A549 treated with Hydrocortisone at 1 μM for 4 hours (cell line): ENCODE measurements at places on chromosomes 5 and 9. TPM values are rescaled to one million over a fixed set of nuclear protein-coding genes. Genes with fewer than 3 reads are reported as not detected.

MARCOL gene
- not detected in 5 replicates for total RNA-seq

CDH9 gene
- total RNA-seq = not detected in 5 replicates

FCN2 gene
- not detected in 5 replicates for total RNA-seq

ENTPD8 gene
- total RNA-seq = 0.09 to 0.24 TPM (median 0.14 TPM) in 5 replicates

SLC6A7 gene
- total RNA-seq = 0.02 TPM in 1 of 5 replicates, not detected in the others

FYB1 gene
- total RNA-seq = 9.0 to 18.2 TPM (median 12.5 TPM) in 5 replicates

CCL28 gene
- total RNA-seq = 0.03 to 0.13 TPM (median 0.06 TPM) in 5 replicates

CNTNAP3B gene
- total RNA-seq = 14.9 to 15.8 TPM (median 15.1 TPM) in 5 replicates

SLC46A2 gene
- total RNA-seq = not detected in 5 replicates

PCDHA4 gene
- total RNA-seq = 1.1 to 1.9 TPM (median 1.9 TPM) in 5 replicates

IL33 gene
- total RNA-seq = 0.10 to 0.55 TPM (median 0.43 TPM) in 5 replicates

CDC42SE2 gene
- 28.9 to 46.2 TPM (median 33.5 TPM) in 5 replicates for total RNA-seq

MEF2C gene
- 0.02 to 0.03 TPM (median 0.03 TPM) in 3 of 5 replicates, not detected in the others for total RNA-seq

UBE2R2 gene
- total RNA-seq = 42.8 to 47.2 TPM (median 46.2 TPM) in 5 replicates

DMRT2 gene
- 0.17 TPM in 1 of 5 replicates, not detected in the others for total RNA-seq

CACNA1B gene
- 0.02 to 0.05 TPM (median 0.03 TPM) in 5 replicates for total RNA-seq

NIPAL4 gene
- 9.7 to 14.3 TPM (median 11.1 TPM) in 5 replicates for total RNA-seq

CCL19 gene
- total RNA-seq = not detected in 5 replicates

PCDHGC5 gene
- total RNA-seq = 0.02 TPM in 1 of 5 replicates, not detected in the others

SLC1A1 gene
- 0.85 to 1.3 TPM (median 1.2 TPM) in 5 replicates for total RNA-seq

GRXCR2 gene
- not detected in 5 replicates for total RNA-seq

PCDHA13 gene
- total RNA-seq = 0.06 to 0.10 TPM (median 0.08 TPM) in 3 of 5 replicates, not detected in the others

SLC36A2 gene
- not detected in 5 replicates for total RNA-seq

GGTA1 gene
- not detected in 5 replicates for total RNA-seq

PCDHGA8 gene
- 0.02 to 0.05 TPM (median 0.05 TPM) in 3 of 5 replicates, not detected in the others for total RNA-seq

CCDC192 gene
- total RNA-seq = not detected in 5 replicates

CPLANE1 gene
- 2.9 to 5.3 TPM (median 4.7 TPM) in 5 replicates for total RNA-seq

CATSPER3 gene
- total RNA-seq = 0.22 to 0.56 TPM (median 0.34 TPM) in 5 replicates

SPINK7 gene
- not detected in 5 replicates for total RNA-seq

RGS3 gene
- 16.4 to 19.5 TPM (median 17.1 TPM) in 5 replicates for total RNA-seq

FBN2 gene
- total RNA-seq = 12.6 to 23.1 TPM (median 18.3 TPM) in 5 replicates

COL23A1 gene
- not detected in 5 replicates for total RNA-seq

ECPAS gene
- 35.9 to 51.6 TPM (median 39.3 TPM) in 5 replicates for total RNA-seq

FBP2 gene
- total RNA-seq = 0.06 TPM in 1 of 5 replicates, not detected in the others

HSD17B4 gene
- total RNA-seq = 55.8 to 82.8 TPM (median 63.6 TPM) in 5 replicates

PNPLA7 gene
- 0.54 to 0.80 TPM (median 0.71 TPM) in 5 replicates for total RNA-seq

GLRA1 gene
- total RNA-seq = not detected in 5 replicates

PLPPR1 gene
- total RNA-seq = not detected in 5 replicates

NR2F1-AS1 gene
- 3.1 to 4.7 TPM (median 4.0 TPM) in 5 replicates for total RNA-seq

GRM6 gene
- total RNA-seq = not detected in 5 replicates

MELK gene
- 62.1 to 83.8 TPM (median 69.7 TPM) in 5 replicates for total RNA-seq

DAP gene
- 56.6 to 61.4 TPM (median 60.1 TPM) in 5 replicates for total RNA-seq

NKD2 gene
- total RNA-seq = 18.4 to 22.7 TPM (median 22.2 TPM) in 5 replicates

IRX4 gene
- 0.22 to 0.49 TPM (median 0.37 TPM) in 5 replicates for total RNA-seq

PKD2L2 gene
- 0.12 TPM in 1 of 5 replicates, not detected in the others for total RNA-seq

ACTBL2 gene
- total RNA-seq = 0.07 to 0.09 TPM in 2 of 5 replicates, not detected in the others

CARD9 gene
- total RNA-seq = 0.81 to 1.7 TPM (median 0.97 TPM) in 5 replicates

ISOC1 gene
- 14.8 to 18.7 TPM (median 15.7 TPM) in 5 replicates for total RNA-seq

CCNO gene
- total RNA-seq = 4.3 to 8.1 TPM (median 7.0 TPM) in 5 replicates

ADCY2 gene
- not detected in 5 replicates for total RNA-seq

C5orf52 gene
- not detected in 5 replicates for total RNA-seq

EGFL7 gene
- 35.0 to 59.2 TPM (median 54.3 TPM) in 5 replicates for total RNA-seq

SNCAIP gene
- total RNA-seq = 0.03 to 0.05 TPM in 2 of 5 replicates, not detected in the others

ADAMTSL1 gene
- total RNA-seq = 0.03 to 0.11 TPM (median 0.07 TPM) in 5 replicates

CNTNAP3 gene
- 8.3 to 10.1 TPM (median 9.8 TPM) in 5 replicates for total RNA-seq

RNF208 gene
- 1.2 to 1.9 TPM (median 1.7 TPM) in 5 replicates for total RNA-seq

PCDHB5 gene
- 1.1 to 1.8 TPM (median 1.6 TPM) in 5 replicates for total RNA-seq
